Adrenal gland (tissue), 19 donors: ENCODE measurements at places on chromosomes 4 and X. TPM values are rescaled to one million over a fixed set of nuclear protein-coding genes. Genes with fewer than 3 reads are reported as not detected.

ZFYVE28 gene
- total RNA-seq = 19.3 TPM

IGFBP7 gene
- 441 TPM for total RNA-seq

CXXC4 gene
- 0.17 TPM for total RNA-seq

NAP1L3 gene
- 7.7 TPM for total RNA-seq

FGF2 gene
- total RNA-seq = 0.85 TPM

ARMCX2 gene
- 79.0 TPM for total RNA-seq
